ENCODE measurements at places on chromosomes 2 and 18. TPM values are rescaled to one million over a fixed set of nuclear protein-coding genes. Genes with fewer than 3 reads are reported as not detected.

The FZD7 gene
- total RNA-seq: 0.33 TPM

The IL1RL2 gene
- not detected for total RNA-seq

The ARHGAP15 gene
- 112 TPM for total RNA-seq

The SPDYA gene
- total RNA-seq: 2.1 TPM

The TMEM178A gene
- not detected for total RNA-seq

The PASK gene
- total RNA-seq: 150 TPM

The SLC19A3 gene
- not detected for total RNA-seq

All from activated B cell treated with CpG ODN at 0.5 μM for 24 hours (primary cell).